Sigmoid colon (tissue), 7 donors: ENCODE measurements at places on chromosomes 5 and 9. TPM values are rescaled to one million over a fixed set of nuclear protein-coding genes. Genes with fewer than 3 reads are reported as not detected.
A peak's percentile ranks its signal among the peaks of the same experiment; 100 is the strongest.

GRCh38 chr5:16454686-16455085, 10.9 kb downstream of the ZNF622 start:
- H3K4me3 ChIP-seq = no peak overlapping the region
- H3K27ac ChIP-seq = no peak overlapping the region
- peaks cover 34% of the 10 kb centered on the region for H3K36me3 ChIP-seq
- H3K27me3 ChIP-seq = no peaks in the 10 kb centered on the region
- peaks cover 14% of the 10 kb centered on the region for H3K4me1 ChIP-seq

PCDHB9 gene
- total RNA-seq = 5.8 TPM

DNA sequence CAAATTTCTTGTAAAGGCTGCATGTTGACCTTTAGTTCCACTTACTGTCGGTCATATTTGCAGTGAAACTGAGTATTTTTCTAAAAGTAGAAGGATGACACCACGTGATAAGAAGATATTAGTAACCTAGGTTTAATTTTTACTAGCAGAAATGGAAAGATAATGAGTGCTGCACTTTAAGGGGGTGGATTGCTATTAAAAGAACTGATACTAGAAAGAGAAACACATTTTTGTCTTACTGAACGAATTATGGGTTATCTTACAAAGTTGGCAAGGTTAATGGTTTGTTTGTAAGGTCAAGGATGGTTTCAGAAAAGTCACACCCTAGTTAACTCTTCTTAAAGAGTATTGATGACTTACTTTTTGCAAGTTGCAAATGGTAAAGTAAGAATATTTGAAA, 2.4 kb downstream of the MACIR start:
- H3K4me1 ChIP-seq = peaks cover 37% of the 10 kb centered on the region
- H3K27ac ChIP-seq = no peak overlapping the region
- H3K4me3 ChIP-seq = no peak overlapping the region
- no peaks in the 10 kb centered on the region for H3K36me3 ChIP-seq
- no peak for DNase-seq
- H3K27me3 ChIP-seq = no peaks in the 10 kb centered on the region

SPARC gene
- total RNA-seq = 168 TPM

GRCh38 chr9:33129886-33130881, 37.0 kb downstream of the B4GALT1 start:
- no peak overlapping the region for H3K4me3 ChIP-seq
- peak; percentile 52 for DNase-seq
- H3K4me1 ChIP-seq = peaks cover 10% of the 10 kb centered on the region
- H3K36me3 ChIP-seq = peaks cover 19% of the 10 kb centered on the region
- no peak overlapping the region for H3K27ac ChIP-seq

DNA sequence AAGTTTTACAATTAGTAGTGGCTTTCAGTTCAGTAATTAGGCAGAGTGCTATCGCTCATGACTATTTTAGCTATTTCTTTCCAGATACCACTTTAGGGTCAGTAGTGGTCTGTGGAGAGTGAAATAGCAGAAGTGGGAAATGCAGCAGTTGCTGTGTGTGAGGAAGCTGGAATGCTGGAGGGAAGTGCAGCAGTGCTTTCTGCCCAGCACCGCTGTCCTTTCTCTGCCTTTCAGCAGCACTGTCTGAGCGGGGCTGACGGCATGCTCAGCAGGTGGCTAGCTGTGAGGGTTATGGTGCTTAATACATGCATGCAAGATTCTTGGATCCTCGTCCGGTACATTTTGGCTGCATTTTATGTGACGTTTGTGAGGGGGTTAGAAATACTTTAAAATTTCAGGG, 213.9 kb downstream of the PBX3 start:
- no peak overlapping the region for H3K4me3 ChIP-seq
- H3K27ac ChIP-seq = no peak overlapping the region
- DNase-seq = no peak
- H3K4me1 ChIP-seq = peaks cover 8% of the 10 kb centered on the region
- peaks cover 5% of the 10 kb centered on the region for H3K36me3 ChIP-seq
- H3K27me3 ChIP-seq = no peaks in the 10 kb centered on the region

CD274 gene
- total RNA-seq = 8.9 TPM

RIMOC1 gene
- 16.9 TPM for total RNA-seq
